ENCODE measurements at places on chromosomes 11 and 22.

DNA sequence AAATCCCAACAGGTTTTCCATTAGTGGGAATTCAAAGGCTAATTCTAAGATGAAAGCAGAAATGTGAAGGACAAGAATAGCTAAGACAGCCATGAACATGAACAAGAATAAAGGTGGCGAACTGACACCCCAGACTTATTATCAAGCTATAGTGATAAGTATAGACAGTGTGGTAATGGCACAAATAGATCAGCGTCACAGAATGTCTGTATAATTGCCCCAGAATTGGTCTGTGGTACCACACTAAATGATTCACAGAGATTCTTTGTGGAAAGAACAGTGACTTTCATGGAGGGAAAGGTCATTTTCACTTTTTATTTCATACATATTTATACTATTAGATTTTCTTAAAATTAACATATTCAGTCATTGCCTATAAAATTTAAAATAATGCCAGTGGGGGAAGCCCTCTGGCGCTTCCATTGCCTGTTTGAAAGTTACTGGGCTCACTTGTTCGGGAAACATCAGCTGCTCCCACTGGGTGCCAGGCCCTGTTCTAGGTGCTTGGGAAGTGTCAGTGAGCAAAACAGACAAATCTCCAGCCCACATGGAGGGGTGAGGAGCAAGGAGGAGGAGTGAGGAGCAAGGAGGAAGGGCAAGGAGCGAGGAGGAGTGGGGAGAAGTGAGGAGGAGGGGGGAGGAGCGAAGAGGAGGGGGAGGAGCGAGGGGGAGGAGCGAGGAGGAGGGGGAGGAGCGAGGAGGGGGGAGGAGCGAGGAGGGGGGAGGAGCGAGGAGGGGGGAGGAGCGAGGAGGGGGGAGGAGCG is 11.3 kb upstream of the NLRP6 start:
- DNase-seq = no peak

- DNase-seq = no peak
These were observed 11.6 kb downstream of the OPCML start for GRCh38 chr11:133520707-133521106.

DNA sequence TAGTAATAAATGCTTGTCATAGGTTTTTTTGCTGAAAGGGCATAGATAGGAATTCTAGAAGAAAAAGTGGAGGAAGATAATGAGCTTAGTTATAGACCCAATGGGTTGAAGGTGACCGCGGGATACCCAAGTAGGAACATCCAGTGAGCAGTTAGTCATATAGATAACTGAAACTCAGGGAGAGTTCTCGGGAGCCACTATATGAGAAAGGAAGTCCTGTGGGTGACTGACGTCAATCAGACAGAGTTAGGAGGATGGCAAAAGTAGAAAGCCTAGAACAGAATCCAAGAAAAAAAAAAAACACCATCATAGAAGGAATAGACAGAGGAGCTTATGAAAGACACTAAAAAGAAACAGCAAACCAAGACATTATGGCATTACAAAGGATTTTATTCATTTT is 1.6 kb upstream of the CNGA4 start:
- DNase-seq = no peak

DNA sequence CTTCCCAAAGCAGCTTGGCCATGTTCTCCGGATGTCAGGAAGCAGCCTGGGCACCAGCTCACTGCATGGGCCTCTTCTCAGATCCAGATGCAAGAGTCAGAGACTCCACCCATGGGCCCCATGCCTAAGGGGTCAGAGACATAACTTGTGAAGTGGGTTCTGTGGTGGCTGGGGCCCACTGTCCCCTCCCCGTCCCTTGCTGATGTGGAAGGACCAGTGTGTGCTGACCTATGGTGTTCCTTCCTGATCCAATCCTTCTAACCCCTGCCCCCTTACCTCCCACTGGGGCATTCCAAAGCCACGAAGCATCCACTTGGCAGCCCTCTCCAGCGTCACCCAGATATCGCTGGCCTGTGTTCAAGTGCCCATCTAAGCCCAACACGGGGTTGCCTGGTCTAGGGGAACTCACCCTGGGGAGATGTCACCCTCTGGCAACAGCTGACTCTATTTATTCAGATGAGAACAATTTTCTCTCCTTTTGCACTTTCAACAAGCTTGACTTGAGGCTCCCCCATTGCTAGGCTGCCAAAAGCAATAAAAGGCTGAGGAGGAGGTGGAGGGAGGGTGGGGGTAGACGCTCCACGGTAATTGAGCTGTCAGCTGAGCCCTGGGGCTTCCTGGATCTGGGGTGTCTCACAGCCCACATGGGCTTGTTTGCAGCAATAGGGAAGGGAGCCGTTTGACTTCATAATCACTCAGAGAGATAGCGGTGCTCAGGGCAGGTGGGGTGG is 158.5 kb downstream of the ADAMTS15 start:
- no peak for DNase-seq

DNA sequence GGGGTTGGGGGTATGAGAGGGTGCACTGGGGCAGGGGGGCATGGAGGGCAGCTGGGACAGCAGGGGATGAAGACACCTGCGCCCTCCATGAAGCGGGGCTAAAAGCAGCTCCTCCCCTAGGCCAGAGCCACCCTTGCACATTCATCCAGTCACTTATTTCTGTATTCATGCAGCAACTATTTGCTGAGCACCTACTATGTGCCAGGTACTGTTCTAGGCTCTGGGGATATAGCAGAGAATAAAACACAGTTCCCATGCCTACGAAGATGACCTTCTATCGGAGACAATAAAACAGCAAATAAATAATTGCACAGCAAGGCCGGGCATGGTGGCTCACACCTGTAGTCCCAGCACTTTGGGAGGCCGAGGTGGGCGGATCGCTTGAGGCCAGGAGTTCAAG is 5.3 kb downstream of the ALDH3B1 start:
- no peak for DNase-seq

- DNase-seq = no peak
These were observed 28.0 kb upstream of the GNB1L start for GRCh38 chr22:19882446-19883381.

DNA sequence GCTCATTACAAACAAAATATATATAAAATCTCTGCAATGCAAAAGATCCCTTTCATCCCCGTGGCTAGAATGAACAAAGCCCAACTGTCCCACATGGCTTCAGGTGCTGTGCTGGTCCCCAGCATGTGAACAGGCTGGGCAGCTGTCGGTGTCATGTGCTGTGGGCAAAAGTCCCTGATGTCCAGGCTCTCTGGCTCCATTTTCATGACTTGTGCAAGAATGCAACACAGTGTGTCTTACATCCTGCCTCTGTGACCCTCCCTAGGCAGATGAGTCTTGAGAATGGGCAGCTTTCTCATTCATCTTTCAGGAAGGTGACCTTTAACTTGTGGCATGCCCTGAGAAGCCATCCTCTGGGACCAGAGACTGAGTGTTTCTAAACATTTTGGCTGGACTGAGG is 14.5 kb downstream of the GUCD1 start:
- DNase-seq = no peak

GRCh38 chr22:41687901-41688364 is 734 bp downstream of the SNU13 start:
- DNase-seq = no peak

DNA sequence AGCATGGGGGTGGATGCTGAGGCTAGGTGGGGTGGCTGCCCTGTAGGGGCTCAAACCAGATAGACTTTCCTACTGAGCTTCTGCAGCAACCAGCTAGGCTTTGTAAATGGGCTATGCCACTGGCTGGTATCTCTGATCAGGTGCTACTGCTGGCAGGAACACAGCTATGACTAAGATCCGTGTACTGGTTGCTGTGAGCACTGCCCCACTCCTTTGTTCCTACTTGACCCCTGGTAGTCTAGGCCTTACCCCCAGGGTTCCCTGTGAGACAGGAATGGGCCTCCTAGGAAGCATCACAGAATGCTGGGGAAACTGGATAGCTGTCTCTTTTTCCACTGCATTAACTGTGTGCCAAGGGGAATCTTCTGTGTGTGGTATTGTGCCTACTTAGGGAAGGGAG is 58.4 kb upstream of the GAB2 start:
- DNase-seq = peak; percentile 57

- DNase-seq = peak; percentile 98
These were observed 35.0 kb downstream of the GRIK4 start for GRCh38 chr11:120546312-120547205.

DNA sequence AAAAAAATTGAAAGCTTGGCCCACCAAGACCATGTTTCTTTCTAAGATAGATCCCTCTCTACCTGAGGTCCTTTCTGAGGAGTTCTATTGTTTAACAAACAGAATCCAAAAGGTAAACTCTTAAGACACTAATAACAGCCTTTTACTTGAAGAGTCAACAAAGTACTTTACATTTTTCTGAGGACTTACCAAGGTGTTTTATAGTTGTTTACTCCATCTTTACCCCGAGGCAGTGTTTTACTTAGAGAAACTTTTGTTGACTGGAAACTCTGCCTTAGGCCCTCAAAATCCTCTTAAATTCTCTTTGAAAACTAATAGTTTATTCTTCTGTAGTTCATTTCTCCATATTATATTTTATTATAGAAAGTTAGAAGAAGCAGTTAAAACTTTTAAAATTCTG is 49.7 kb upstream of the NOX4 start:
- DNase-seq = no peak

- peak; percentile 93 for DNase-seq
These were observed 15.7 kb downstream of the SLN start for GRCh38 chr11:107696140-107696539.

DNA sequence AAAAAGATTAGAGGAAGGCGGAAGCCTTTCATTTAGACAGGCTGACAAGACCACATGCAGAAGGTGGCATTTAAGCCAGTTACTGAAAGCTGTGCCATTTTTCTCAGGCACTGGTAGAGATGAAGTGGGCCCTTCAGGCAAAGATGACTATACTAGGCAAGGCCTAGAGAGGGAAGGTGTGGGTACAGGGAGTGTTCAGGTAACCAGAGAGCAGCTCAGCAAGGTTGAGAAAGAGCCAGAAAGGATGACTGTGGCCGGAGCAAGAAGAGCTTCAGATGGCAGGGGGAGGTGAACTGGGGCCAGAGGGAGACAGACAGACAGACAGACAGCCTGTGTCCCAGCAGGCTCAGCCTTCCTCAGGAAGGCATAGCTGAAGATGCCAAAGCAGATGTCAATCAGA is 88.1 kb upstream of the NARS2 start:
- DNase-seq = peak; percentile 35

GRCh38 chr11:15471048-15471894 is 356.5 kb downstream of the INSC start:
- peak; percentile 23 for DNase-seq
